Stimulated activated CD8-positive, alpha-beta memory T cell treated with anti-CD3 and anti-CD28 coated beads, Interleukin-2, amount 100 ng/mL, for 1 hour (primary cell): ENCODE measurements at places on chromosomes 6 and 20.

DNA sequence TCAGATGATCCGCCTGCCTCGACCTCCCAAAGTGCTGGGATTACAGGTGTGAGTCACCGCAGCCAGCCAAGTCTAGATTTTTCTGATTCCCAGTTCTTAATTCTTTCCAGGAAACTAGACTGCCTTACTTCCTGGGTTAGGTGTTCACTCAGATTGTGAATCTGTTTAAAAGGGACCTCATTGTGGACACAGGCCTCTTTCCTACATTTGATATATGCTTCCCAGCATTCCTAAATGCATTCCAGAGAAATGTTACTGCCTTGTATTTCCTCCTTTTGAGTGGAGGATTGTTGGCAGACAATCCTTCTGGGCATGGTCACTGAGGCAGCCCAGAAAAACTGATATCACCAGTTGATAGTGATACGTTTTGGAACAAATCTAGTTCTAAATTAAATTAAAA lies 15.7 kb downstream of the TMEM181 start:
- no peak for DNase-seq

- DNase-seq = no peak
Measured at GRCh38 chr20:711576-711975, 36.0 kb upstream of the SCRT2 start.

GRCh38 chr6:138727182-138727581 lies 46.4 kb upstream of the CCDC28A start:
- DNase-seq = no peak

DNA sequence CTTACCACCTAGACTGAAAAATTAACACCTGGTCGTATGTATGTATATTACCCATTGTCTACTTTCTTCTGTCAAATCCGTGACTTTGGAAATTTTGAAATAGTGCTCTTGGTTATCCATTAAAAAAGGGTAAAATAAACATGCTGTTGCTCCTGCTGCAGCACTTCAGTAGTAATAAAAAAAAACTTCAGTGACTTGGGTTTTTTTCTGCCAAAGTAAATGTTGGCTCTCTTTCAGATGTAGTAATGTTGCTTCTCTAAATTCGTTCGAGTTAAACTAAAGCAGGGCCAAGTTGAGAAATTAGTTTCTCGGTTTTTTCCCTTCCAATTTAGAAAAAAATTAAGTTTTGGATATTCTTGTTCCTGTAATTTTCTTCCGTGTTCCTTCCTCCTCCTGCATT lies 34.2 kb downstream of the JARID2 start:
- no peak for DNase-seq

DNA sequence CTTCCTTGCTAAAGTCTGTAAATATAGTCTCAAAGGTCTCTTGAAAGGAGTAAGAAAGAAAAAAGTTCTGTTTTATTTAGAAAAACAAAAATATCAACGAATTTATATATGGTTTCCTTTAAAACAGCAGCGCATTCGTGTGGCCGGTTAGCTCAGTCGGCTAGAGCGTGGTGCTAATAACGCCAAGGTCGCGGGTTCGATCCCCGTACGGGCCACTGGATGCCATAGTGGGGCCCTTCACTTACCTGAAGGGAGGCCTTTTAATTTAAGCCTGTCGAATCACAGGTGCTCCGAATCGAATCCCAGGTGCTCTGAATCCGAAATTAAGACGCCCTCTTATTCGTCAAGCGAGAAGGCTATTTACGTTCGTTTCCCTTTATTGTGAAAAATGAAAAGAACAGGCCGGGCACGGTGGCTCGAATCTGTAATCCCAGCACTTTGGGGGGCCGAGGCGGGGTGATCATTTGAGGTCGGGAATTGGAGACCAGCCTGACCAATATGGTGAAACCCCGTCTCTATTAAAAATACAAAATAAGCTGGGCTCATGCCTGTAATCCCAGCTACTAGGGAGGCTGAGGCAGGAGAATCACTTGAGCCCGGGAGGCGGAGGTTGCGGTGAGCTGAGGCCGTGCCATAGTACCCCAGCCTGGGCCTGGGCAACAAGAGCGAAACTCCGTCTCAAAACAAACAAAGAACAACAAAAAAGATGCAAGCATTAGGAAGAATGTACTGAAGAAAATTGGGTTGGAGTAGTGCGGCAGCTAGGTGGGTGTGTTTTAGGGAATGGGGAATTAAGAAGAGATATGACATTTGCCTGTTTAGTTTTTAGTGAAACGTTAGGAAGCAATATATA lies 195.8 kb upstream of the ZNF184 start:
- no peak for DNase-seq

DNA sequence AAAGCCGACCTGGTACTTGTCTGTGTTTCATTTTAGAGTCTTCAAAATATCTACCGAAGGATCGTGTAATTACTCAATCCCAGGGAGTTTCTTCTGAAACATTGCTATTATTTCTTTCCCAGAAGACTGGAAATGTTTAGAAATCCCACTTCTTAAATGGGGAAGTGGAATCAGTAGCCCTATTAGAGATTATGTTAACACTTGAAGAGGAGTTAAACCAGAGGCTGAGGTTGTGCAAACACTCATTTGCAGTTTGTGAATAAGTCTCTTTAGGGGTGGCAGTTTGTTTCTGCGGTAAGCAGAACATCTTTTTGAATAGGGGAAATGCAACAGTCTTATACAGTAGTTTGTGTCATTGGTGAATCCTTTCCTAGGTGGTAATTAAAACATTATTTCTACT lies 21.3 kb downstream of the DSP start:
- no peak for DNase-seq

GRCh38 chr20:10463622-10464021 lies 28.5 kb downstream of the SLX4IP start:
- DNase-seq = no peak
